ENCODE measurements at places on chromosomes 13 and 19.

DNA sequence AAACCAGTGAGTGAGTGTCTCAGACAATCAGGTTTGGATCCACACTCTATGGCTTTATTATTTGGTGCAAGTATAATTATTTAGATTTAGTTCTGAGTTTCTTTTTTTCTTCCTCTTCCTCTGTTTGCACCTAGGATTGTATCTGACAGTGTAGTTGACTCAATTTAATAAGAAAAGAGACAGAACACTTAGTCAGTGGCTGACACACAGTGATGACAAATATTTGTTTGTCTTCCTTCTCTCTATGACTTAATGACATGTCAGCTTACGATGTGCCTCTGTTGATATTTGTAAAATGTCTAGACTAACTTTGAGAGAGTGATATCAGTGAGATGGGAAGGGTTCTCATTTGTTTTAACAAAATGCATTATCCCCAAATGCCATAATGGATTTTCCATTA lies 129.5 kb upstream of the SLC10A2 start:
- DNase-seq: no peak

GRCh38 chr19:45419396-45419795 lies 4.3 kb downstream of the ERCC1 start:
- DNase-seq: peak; percentile 19

GRCh38 chr13:33904431-33904830 lies 86.5 kb downstream of the RFC3 start:
- no peak for DNase-seq

- DNase-seq: no peak
Observed at GRCh38 chr13:93226623-93227279, at the start of gene GPC6. TSS of gene GPC6 (plus strand) at chr13:93226807.

- peak; percentile 24 for DNase-seq
Observed at GRCh38 chr19:2770055-2771013, 12.7 kb downstream of the SGTA start.

DNA sequence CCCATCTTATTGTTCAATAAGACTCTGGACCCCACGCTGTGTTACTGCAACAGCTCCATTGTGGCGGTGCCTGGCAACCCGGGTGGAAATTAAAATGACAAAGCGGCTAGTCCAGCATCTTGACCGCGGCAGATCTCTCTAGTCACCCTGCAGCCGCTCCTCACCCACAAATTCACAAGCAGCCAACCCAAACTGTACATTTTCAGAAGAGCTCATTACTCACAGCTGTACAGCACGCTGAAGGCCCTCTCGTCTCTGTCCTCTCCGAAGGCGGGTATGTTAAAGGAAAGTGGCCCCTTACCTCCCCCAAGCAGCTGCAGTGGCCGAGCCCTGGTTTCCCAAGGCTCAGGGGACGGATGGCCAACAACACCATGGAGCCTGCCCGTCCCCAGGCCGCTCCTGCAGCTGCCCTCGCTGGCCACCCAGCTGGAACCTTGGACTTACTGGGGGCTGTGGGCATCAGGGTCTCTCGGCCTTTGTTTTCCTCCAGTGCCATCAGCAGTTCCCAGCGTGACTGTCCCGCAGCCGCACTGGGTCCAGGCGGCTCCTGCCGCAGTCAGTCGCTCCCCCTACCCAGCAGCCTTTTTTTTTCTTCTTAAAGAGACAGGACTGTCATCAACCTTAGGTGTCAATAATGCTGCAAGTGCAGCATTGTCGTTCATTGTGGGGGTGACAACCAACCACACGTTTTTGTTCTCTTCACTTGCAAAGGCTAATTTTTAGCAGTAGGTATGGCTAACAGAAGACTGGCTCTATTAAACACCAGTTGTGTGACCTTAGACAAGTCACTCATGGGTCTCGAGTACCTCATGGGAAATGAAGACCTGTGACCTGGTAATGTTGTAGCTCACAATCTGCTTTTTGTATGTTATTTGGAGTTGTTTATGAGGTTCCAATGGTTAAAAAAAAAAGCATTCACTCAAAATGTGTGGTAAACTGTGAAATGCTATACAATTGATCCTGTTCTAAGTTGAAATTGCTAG lies at the start of gene SACS:
SACS (minus strand) TSS at position 532 of the 983 bp plus-strand sequence. CDS start 22,463 bp downstream, outside the sequence.
- peak; percentile 69 for DNase-seq

DNA sequence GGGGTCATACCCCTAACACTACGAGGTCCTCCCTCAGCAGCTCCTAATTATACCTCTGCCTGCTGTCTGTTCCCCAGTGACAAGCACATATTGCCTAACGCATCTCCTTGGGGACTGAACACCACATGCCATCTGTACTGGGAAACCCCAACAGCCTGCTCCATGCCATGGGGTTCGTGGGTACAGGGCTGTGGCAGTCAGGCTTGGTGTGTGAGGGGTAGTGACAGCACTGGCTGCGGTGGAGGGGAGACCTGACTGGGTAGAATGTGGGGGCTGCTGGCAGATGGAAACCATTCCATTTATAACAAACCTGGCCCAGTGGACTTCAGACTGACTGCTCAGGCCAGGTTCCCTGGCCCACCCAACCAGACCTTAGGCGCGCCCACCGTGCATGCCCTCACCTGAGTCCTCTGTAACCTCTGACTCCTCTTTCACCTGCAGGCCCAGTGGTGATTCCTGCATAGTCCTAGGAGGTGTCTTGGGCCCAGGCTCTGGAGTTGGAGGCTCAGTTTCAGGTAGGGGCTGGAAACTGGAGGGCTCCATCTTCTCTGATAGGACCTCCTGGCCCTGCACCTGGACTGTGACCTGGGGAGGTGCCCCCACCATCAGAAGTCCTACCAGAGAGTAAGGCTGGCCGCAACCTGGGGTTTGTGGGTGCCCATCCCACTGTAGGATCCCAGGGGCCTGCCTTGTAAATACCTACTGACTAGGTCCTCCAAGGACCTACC lies 3.0 kb downstream of the MZF1 start:
- no peak for DNase-seq

GRCh38 chr13:100506600-100507422 lies 81.8 kb downstream of the GGACT start:
- DNase-seq: no peak

All from amygdala (tissue), 56 donors.